ENCODE measurements at places on chromosomes 1 and 21.

GRCh38 chr1:16202281-16203210 is 9.9 kb downstream of the ARHGEF19 start:
- DNase-seq: no peak

- DNase-seq: no peak
Measured at GRCh38 chr1:29082519-29082918, 41.2 kb downstream of the TMEM200B start.

DNA sequence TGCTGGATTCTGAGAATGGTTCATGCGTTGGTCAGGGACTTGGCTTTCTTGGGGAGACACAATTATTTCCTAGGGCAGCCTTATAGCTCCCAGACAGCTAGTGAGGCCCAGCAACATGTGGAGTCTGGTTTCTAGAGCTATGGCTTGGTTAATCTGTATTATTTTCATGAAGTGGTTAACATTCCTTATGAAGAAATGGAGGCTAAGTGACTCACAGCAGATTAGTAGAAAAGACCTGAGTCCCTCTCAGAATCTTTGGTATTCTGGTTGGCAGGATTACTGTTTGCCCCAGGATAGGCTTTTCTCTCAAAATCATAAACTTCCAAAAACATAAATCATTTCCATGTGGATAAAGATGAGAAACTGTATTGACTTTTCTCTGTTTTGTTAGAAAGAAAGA is 42.3 kb downstream of the DUSP10 start:
- DNase-seq: no peak

GRCh38 chr1:221035662-221036153 is 156.5 kb downstream of the HLX start:
- DNase-seq: peak; percentile 73

DNA sequence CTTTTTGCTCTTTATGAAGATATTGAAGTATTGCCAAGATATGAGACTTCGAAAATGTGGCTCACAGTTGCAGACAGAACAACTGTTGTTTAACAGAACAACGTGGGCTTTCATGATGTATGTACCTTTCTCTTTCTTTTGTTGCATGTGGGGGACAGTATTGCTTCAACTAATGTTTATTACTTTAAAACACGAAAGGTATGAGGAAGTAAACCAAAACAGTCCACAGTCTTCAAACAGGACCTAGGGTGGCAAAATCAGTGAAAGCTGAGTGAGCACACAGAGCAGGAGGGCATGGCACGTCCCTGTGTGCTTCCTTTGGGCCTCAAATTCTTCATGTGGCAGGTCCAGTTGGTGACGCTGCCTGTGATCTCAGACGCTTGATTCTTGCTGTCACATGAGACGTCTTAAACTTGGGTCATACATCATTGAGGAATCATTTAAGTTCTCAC is 7.8 kb upstream of the CHAF1B start:
- no peak for DNase-seq

DNA sequence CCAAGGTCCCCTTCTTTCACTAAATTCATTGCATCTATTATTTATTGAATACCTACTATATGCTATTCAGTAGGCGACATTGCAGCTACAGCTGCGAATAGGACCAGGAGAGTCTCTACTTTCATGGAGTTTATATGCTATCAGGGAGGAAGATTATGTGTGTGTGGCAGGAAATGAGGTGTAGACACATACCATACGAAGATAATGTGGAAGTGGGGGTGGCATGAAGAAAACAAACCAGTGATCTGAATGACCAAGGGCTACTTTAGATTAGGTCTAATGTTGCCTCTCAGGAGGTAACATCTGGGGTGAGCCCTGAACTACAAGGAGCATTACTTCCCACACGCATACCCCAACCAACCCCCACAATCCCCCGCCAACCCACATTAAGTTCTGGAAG is 1.0 kb upstream of the PPIH start:
- DNase-seq: no peak

DNA sequence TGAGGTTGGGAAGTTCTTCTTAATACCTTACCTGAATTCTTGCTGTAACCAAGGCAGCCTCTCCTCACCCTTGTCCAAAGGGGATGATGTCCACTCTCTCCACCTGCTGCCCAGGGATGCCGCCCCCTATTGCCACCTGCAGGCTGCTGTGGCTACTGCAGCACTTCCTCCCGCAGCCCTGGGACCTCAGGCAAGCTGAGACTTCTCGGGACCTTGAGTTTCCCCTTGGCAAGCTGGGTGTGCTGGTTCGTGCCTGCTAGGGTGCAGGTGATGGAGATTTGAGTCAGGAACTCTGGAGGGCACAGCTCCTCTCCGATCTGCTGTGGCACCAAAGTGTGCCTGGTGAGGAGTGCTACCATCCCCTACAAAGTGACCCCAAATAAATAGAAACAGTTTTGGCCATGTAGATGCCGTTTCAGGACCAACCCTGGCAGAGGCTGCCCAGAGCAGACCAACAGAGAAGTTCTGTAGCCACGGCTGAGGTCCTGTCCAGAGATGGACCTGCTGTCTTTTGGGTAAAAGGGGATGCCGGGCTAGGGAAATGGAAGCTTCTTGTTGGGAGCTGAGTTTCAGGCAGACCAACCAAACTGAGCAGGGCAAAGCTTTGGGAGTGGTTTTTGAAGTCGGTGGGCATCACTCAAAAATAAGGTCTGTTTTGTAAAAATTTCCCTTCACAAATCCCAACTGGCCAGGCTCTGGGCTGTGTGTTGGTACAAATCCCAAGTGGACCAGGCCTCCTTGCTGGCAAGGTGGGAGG is 31.7 kb downstream of the RUNX3 start:
- DNase-seq: peak; percentile 53

GRCh38 chr1:11882814-11883538 is 24.2 kb upstream of the NPPB start:
- DNase-seq: peak; percentile 40

DNA sequence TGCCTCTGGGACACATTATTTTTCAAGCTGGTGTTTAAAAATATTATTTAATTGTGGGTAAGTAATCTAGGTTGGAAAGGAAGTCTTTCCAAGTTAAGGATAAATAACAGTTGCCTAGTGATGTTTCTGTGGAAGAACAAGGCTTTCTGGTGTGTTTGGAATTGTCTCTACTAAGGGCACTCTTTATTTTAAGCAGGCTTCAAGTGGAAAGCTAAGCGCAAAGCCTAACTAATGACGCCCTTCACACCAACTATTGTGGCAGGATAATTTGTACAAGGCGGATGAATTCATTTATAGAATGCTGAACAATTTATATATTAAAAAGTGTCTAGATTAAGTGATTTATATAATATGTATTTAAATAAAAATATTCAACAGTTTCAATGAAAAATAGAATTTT is 25.1 kb upstream of the RWDD3 start:
- DNase-seq: no peak

- DNase-seq: no peak
Measured at GRCh38 chr1:13583966-13584791, 547 bp downstream of the PDPN start.

GRCh38 chr21:37916310-37917051 is at the start of gene KCNJ6:
Gene KCNJ6, minus strand, starts transcription at chr21:37916457. Its CDS starts 75,775 bp downstream, at chr21:37840682.
- DNase-seq: peak; percentile 71

GRCh38 chr1:41514381-41514780 is 29.9 kb upstream of the EDN2 start:
- DNase-seq: no peak

- peak; percentile 24 for DNase-seq
Measured at GRCh38 chr21:45818276-45818903, 163.2 kb upstream of the COL6A1 start.

- no peak for DNase-seq
Measured at GRCh38 chr1:107255469-107255868, 114.6 kb downstream of the NTNG1 start.

DNA sequence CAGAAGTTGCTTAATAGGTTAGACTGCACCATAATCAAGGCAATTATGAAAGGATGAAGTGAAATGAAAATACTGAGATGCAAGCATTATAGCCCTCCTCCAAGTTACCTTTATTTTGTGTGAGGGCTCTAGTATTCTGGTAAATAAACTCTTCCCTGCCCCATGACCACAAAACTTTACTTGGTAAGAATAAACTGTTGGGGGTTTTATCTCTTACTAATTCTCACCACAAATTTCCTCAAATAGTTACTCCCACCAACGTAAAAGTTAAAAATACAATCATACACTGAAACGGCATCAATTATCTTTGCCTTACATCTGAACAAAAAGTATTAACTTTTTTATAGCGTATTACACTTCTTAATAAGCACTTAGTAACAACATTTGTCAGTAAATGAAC is 29.5 kb downstream of the C21orf91 start:
- DNase-seq: peak; percentile 43

DNA sequence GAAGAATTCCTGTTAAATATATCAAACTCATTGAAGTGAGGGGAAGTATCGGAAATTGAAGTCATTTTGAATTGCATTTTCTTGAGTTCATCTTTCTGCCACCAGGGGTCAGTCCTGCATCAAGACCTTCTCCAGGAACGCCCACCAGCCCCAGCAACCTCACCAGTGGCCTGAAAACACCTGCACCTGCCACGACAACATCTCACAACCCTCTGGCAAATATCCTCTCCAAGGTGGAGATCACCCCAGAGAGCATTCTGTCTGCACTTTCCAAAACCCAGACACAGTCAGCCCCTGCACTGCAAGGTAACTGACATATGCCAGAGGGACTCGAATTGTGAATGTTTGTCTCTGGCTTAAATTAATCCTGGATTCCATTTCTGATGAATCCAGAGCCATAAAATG is 22.8 kb upstream of the TARS2 start:
- peak; percentile 71 for DNase-seq

DNA sequence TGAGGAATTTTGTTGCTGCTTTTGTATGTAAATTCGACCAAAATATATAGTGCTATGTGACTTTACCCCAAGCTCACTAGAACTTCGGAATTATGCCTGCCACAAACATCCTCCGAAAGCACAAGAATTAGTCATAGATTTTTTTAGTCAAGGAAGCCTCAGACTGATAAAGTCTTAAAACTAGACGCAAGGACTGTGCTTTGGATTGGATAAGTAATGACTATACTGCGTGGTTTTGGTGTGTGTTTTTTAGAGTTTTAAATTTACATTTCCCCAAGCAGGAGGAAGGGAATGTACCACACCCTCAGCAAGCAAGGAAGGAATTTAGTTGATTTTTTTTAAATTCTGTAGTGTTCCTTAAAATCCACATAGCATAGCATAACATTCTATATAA is 10.3 kb downstream of the WLS start:
- DNase-seq: no peak

Data from common myeloid progenitor, CD34-positive (primary cell).